Forelimb muscle (tissue), 1 donor: ENCODE measurements at places on chromosomes 16 and 17. TPM values are rescaled to one million over a fixed set of nuclear protein-coding genes. Genes with fewer than 3 reads are reported as not detected.

GRCh38 chr16:30995927-30996323 is 10.9 kb downstream of the HSD3B7 start:
- DNase-seq: no peak

DNA sequence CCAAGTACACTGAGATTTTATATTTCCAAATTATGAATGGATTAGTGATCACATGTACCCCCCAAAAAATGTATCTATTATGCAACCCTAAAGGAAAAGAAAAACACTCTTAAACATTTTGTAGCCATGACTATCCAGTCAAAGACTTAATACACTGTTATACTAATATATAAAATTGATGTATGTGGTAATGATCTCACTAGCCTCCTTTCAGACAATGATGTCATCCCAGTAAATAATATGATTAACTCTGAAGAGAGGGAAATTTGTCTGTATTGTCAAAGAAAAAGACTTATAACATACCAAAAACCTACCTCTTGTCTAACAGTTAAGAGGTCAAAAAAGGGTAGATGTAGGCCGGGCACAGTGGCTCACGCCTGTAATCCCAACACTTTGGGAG is 80.7 kb downstream of the USP32 start:
- no peak for DNase-seq

DNA sequence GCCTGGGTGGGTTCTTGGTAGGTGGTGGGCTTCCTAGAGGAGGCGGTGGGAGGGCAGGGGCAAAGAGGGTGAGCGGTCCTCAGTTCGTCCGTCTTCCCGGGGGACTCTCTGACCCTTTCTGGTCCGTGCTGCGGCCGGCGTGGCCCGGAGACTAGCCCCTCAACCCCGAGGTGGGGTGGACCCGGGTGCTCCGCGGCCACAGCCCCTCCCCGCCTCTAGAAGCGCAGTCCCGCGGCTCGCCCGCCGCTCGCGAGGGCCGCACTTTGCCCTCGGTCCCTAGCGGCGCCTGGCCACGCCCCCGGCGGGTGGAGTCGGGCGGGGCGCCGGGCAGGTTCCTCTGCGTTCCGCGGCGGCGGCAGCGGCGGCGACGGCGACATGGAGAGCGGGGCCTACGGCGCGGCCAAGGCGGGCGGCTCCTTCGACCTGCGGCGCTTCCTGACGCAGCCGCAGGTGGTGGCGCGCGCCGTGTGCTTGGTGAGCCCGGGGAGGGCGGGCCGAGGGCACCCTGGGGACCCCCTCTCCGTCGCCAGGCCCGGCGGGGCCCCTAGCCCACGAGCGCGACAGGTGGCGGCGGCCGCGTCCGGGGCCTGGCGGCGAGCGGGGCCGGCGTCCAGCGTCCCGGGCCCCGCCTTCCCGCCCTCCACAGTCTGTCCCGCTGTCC is at the start of gene SYNGR2:
Gene SYNGR2, plus strand, starts transcription at position 340 of the 661 bp plus-strand sequence. Its CDS starts 36 bp downstream, at position 376.
- no peak for DNase-seq

Gene GJC1
- polyA plus RNA-seq: 19.8 TPM

DNA sequence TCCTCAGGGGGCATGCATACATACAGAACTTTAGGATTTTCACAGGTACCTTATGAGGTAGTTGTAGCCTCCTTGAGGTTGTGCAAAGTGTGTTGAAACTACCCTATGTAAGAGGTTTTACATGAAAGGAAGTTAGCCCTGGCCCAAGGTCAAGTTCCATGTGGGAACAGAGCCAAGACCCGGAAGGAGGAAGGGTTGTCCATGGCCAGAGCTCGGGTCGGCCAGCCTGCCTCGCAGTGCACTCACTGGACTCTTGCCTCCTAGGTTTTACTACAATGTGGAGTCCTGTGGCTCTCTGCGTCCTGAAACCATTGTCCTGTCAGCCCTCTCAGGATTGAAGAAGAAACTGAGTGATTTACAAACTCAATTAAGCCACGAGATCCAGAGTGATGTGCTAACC is 8.2 kb downstream of the POLR2C start:
- no peak for DNase-seq

GRCh38 chr17:45431531-45432404 is 902 bp downstream of the ARHGAP27 start:
- DNase-seq: no peak

DNA sequence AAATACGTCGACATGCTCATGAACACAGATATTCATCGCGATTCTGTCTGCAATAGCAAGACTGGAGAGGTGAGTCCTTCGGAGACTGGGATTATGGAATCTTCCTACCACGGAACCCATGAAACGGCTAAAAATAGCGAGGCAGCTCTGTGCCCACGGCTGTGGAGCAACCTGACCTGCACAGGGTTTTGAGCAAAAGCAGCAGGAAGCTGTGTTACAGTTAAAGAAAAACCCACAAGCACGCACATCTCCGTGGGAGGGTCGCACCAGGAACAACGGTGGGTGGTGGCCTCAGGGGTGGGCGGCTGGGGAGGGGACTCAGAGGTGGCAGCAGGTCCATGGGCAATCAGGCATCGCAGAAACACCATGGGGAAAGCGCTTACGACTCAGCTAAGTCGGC is 24.8 kb downstream of the SLC38A10 start:
- no peak for DNase-seq

DNA sequence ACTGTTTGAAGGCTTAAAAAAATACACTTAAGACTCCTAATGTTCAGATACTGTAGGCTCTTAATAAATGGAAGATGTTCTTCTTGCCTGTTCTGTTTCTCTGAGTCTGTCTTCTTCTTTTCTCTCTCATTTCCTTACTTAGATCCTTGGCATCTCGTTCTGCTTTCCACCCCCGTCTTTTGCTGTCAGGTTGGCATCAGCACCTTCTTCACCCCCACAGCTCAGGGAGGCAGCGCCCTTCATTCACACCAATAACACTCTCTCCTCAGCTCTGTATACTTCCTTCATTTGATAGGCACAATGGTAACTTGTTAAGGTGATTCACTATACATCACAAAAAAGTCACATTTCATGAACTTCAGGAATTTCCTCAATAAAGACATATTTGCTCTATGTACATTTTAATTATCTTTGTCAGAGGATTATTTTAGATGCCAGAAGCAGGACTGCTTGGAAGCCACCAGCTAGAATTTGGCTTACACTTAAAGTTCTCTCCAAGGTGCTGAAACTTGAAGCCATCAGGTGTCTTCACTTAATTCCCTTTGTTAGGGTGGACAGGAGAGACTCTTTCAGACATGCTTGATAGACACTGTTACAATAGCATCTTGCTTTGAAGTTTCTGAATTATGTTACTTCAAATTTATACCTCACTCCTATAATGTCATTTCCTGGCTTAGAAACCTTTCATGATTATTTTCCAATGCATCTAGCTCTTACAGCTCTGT is 670.1 kb upstream of the C16orf82 start:
- no peak for DNase-seq

Gene CCDC78
- polyA plus RNA-seq: 1.5 TPM

Gene CD300C
- 0.37 TPM for polyA plus RNA-seq

- no peak for DNase-seq
Measured at GRCh38 chr16:88807626-88808453, 3.9 kb downstream of the APRT start.

DNA sequence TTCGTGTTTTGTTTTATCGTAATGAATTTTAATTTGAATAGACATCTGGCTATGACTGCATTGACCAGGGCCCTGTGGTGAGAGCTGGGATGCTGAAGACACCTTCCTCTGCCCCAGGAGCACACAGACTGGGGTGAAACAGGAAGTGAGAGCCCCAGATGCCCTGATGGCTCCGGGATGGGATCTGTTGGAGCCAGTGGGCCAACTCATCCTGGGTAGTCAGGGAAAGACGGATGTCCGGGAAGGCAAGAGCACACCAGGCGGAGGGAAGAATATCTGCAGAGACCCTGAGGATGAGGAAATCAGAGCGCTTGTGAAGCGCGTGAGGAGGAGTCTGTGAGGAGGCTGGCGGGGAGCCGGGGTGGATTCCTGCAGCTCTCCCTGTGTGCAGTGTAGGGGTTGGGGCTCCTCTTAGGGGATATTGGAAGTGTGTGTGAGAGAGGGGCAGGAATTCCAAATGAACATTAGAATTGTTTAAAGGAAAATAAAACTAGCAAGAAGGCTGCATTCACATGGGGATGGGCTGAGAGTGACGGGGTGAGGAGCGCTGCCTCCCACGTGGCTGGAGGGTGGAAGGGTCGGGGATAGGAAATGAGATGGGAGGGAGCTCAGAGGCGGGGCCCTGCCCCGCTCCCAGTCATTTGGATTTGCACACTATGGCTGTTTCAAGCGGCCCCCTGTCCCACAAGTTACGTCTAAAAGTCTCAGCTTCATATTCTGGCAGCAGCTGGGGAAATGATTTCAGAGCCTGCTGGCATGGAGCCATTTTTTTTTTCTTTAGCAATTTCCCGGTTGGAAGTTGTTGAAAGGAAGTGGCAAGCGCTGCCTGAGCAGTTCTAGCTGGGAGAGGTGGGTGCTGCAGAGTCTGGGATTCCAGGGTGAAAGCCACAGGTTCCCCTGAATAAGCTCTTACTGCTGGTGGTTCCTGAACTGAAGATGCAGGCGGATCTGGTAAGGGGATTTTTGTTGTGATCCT is 71.2 kb upstream of the LGALS9 start:
- peak; percentile 79 for DNase-seq

Gene KRT13
- polyA plus RNA-seq: not detected

- DNase-seq: no peak
Measured at GRCh38 chr17:33459078-33459940, 166.2 kb upstream of the ASIC2 start.

DNA sequence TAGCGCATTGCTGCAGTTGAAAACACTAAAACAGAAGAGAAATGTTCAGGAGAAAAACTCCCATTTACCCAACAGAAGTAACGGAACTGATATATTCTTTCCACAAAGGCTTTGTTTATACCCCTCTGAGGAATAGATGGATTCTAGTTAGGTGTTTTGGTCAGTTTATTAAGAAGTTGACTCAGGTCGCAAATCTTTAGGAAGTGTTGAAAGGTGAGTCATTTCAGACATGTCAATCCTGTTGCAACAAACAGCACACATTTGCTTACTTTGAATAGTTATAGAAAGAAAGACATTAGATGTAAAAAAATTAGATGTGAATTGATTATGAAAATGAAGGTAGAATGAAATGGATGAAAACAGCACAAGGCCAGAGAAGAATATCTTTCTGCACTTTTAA is 941.0 kb downstream of the KCNJ2 start:
- no peak for DNase-seq

DNA sequence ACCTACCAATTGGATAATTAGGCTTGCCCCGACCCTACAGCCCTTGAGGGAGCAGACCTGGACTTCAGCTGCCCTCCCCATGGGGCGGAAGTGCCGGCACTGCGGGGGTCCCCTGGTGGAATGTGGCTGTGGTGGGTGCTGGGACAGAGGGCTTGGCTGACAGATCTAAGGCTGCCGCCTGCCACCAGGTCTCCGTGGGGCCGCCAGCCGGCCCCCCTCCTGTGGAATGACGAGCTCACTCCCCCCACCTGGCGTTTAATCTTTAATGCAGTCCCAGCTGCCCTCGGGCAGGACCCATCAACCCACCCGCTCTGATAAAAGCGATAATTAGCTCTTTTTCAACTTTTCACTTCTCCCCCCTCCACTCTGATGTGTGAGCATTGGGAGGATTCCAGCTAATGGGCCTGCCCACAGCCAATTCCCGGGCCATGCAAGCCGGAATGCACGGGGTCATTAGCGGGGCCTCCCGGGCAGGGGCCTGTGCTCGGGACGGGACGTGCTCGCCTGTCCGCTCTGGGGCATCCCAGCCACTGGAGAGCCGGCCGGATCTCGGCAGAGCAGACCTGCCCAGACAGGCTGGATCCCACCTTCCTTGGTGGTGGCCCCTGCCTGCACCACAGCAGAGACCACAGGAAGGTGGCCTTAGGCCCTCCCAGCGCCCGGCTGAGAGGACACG is 28.3 kb upstream of the GOSR2 start:
- no peak for DNase-seq

- no peak for DNase-seq
Measured at GRCh38 chr16:86171329-86171728, 272.4 kb downstream of the IRF8 start.

Gene SOX15
- polyA plus RNA-seq: 1.7 TPM

DNA sequence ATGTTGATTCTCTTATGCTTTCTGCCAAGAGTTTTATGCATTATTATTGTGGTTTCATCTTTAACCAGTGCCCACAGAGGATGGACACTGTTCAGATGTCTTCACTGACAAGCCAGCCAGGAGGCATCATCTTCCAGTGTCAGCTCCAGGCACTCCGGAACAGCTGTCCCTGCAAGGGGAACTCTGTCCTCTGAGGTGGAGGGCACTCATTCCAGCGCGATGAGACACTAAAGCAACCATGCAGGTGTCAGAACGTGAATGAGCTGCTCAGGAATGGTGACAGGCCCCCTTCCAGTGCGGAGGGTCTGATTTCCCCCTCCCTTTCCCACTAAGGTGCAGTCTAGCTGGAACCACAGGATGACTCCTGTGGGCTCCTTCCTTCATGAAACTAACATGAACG is 117.5 kb downstream of the NOG start:
- no peak for DNase-seq

- no peak for DNase-seq
Measured at GRCh38 chr16:85621698-85622428, 8.7 kb downstream of the GSE1 start.
